ENCODE measurements at places on chromosomes 3 and 15.
A peak's percentile ranks its signal among the peaks of the same experiment; 100 is the strongest.

DNA sequence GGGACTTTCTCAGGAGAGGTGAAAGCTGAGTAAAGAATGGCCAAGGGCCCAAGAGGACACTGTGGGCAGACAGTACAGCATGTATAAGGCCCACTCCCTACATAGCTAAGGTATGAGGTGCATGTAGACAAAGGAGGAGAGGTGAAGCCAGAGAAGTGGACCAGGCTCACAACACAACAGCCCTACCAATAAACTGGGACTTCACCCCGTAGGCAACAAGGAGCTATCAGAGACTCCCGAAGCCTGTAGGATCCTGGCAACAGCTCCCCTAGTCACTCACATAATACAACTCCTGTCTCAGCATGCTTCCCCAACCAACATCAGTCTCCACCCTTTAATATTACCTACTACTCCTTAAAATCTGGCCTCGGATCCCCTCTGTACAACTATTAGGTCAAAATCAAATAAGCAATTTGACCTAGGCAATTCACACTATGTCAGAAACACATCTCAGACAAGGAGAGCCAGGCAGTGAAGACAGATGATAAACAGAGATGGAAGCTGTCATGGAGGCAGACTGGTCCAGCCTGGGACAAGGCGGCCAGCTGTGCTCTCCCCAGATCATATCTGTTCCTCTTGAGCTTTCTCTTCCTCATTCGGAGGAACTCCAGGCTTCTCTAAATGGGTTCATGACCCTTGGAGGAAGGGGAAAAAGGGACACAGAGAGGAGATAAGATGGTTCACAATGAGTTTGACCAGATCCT lies 1.4 kb downstream of the XXYLT1 start:
- DNase-seq, result no peak

DNA sequence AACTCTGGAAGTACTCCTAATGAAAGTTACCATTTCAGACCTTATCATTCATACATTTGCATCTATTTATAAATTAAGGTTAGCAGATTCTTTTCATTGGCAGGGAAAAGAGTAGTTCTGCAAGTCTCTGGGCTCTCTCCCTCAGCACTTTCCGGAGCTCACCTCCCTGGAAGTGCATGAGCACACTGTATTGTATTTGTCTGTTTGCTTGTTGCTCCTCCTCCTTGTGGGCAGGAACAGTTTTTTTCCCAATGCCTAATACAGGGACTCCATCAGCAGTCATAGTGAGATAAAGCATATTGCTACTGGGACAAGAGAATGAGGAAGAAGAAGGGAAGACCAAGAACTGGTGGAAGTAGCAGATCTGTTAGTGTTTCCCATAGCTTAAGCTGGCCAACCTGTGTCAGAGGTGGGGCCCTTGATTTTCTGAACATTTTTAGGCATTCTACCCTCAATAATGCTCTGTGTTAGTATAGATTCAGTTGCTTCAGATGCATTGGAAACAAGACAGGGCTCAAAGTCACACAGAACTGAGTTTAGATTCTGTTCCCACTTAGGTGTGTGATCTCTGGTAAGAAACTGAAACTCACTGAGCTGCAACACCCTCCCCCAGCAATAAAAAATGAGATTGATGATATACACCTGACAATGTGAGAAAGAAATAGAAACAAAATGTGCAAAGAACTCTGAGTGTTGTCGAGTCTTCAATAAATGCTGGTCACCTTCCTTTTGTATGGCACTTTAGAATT lies 407.8 kb downstream of the TUSC7 start:
- no peak for DNase-seq

GRCh38 chr15:95987886-95988573 lies 342.5 kb upstream of the NR2F2 start:
- DNase-seq, result no peak

DNA sequence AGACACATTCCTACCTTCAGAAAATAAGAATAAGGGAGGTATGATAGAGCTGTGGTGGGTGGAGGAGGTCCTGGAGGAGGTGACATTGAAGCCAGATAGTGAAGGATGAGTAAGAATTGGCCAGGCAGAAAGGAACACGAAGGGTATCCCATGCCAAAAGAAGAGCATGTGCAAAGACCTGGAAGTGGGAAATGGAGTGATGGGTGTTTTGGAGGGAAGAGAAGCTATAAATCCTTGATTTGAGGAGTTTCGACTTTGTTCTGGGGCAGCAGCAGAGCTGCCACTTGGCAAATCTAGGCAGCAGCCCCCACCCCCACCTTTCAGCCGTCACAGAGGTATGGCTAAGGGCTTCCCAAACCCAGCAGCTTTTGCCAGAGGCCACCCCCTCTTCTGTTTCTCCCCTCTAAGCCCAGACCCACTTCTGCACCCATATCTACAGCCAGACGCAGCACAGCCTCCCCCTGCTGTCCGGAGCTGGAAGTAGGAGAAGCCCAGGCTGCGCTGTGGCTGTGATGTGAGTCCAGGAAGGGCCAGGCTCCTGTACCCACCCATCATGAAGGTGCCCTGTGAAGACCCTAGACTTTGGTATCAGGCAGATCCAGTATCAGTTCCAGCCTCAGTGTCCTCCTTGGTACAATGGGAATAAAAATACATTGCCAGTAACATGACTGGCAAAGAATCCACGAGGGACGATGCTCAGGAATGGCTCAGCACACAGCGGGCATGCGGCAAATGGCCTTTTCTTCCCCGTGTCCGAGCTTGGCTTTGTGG lies 188.7 kb upstream of the LINGO1 start:
- DNase-seq, result peak; percentile 26

- no peak for DNase-seq
Observed at GRCh38 chr15:61935493-61935892, 124.8 kb downstream of the VPS13C start.

- no peak for DNase-seq
Observed at GRCh38 chr3:119352863-119353527, 58.8 kb downstream of the ARHGAP31 start.

DNA sequence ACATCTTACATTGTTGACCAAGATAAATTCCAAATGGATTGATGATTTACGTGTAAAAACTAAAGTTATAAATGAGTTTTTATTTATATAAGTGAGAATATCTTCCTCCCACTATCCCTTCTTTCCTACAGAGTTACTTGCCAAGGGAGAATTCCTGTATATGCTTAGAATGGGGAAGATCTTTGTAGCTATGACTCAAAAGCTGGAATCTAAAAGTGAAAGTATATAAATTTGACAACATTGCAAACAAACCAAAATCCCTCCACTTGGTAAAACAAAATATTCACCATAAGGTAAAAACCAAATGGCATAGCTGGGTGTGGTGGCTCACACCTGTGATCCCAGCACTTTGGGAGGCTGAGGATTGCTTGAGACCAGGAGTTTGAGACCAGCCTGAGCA lies 52.7 kb upstream of the GCNT3 start:
- no peak for DNase-seq

- no peak for DNase-seq
Observed at GRCh38 chr15:43505738-43506137, 11.7 kb upstream of the MAP1A start.

DNA sequence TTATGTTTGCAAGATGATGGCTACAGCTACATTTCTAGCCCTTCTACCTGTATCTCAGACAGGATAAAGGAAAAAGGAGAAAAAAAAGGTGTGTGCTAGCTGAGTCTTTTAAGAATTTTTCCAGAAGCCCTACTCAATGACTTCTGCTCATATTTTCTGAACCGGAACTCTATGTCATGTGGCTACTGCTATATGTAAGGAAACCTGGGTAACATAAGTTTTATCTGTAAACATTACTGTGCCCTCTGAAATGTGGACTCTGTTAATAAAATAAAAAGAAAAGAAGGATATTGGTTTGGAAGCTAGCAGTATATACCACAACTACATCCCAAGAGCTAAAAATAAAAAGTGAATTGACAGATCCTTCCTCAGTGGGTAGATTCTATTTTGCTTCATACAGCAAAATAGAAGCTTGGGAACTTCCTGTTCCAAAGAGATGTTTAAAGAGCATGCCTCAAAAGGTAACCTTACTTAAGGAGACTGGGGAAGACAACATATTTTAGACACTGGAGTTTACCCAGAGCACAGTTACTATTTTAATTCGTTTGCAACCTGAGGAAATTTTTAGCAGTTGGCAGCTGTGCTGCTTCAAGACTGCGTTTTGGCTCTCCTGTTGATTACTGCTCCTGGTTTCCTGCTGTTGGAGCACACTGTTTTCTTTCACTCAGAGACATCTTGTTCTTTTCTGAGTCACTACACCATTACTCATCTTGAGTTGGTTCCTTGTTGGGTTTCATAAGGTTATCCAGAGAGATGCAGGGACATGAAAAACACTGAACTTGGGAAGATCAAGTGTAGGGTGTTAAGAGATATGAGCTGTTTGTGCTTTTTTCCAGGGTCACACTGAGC lies 280.7 kb downstream of the NFKBIZ start:
- no peak for DNase-seq

DNA sequence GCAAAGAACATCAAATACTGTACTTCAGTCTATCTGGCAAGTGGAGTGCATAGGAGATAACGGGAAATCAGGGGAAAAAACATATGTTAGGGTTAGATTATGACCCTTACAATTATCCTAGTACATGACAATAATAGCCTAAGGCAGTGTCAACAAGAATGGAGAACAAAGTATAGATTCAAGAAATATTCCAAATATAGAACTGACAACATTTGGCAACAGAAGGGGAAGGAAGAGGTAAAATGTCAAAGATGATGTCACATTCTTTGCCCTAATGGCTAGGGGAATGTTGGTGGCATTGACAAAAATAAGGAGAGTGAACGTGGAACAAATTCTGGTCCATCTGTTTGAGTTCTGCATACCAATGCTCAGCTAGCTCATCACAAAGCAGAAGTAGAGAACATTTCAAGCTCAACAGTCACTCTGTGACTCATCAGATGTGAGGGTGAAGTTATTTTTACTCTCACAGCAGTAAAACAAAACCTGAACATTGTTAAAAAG lies 15.5 kb upstream of the ATP8B4 start:
- no peak for DNase-seq

- no peak for DNase-seq
Observed at GRCh38 chr3:42742259-42742658, 30.8 kb downstream of the CCDC13 start.

GRCh38 chr3:43699864-43700263 lies 9.1 kb downstream of the ABHD5 start:
- DNase-seq, result no peak

- no peak for DNase-seq
Observed at GRCh38 chr15:25226360-25226759, 212.5 kb downstream of the UBE3A start.

GRCh38 chr15:71562251-71562650 lies 248.1 kb upstream of the NR2E3 start:
- no peak for DNase-seq

DNA sequence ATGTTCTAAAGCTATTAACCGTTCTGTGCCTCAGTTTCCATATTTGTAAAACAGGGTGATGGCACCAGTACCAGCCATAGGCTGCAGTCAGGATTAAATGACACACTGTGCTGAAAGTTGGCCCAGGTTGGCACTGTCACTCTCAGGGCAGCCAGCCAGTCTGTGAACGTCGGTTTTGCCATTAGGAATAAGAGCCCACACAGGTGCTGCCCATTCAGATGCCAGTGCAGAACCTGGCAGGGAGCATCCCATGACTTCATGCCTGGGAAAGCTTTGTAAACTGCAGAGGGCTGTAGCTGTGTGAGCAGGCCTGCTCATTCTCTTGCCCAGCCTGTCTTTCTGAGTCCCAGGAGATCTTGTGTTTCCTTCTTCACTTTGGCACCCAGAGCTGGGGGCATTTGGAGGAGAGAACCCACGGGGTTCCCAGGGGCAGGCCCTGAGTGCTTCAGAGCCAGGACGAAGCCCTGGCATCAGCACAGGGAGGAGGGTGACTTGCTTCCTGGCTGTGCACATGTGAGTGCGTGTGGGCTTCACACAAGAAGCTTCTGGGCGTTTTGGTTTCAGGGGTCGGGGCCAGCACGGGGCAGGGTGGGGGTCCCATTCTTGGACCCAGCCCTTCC lies 46.9 kb downstream of the ZNF710 start:
- no peak for DNase-seq

DNA sequence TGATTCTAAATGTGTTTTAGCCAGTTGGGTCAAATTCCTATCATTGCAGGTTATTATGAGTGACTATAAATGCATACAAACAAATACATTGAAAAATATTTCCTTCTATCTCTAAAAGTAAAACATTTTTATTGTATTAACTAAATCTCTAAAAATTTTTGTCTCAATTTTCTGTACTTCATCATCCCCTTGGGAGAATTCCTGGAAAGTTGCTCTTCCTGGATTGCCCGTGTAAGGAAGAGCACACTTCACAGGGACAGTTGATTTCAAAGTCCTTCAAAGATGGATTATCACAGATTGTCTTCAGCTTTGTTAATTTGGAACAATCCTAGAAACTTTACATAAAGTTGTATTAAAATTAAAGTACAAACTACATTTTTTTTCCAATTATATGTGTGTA lies 595.6 kb downstream of the ROBO1 start:
- DNase-seq, result no peak

DNA sequence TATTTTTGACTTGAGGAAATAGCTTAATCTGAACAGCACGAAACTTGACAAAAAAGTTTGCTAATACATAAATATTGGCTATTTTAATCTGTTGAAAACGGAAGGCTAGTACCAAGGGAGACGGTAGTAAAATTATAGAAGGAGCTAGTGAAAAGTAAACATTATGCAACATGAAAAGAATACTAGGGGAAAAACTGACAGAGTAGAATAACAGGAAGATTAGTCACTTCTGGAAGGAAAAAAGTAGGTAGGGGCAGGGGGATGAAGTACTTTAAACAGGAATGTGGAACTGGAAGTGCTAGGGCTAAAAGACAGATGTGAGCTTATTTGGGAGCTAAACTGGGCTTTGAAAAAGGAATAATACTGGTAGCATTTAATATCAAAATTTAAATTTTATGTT lies 60.1 kb downstream of the MBNL1 start:
- no peak for DNase-seq

GRCh38 chr3:175898194-175898593 lies 1039.1 kb downstream of the NAALADL2 start:
- no peak for DNase-seq

DNA sequence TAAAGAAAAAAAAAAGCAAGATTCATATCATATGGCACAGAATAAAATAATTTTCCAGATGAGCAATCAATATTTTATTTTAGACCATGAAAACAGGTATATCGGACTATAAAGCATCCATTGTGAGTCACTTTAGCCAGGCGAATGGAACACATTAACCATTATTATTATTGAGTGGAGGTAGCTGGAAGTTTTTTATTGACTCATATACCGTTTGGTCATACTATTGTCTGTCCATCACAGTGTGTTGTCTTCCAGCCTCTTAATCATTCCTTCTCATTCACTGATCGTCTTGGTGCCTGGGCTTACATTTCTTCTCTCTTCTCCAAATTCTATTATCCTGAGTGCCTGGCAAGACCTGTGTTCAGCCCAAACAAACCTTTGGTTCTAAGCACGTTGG lies 634.8 kb downstream of the MECOM start:
- DNase-seq, result no peak

DNA sequence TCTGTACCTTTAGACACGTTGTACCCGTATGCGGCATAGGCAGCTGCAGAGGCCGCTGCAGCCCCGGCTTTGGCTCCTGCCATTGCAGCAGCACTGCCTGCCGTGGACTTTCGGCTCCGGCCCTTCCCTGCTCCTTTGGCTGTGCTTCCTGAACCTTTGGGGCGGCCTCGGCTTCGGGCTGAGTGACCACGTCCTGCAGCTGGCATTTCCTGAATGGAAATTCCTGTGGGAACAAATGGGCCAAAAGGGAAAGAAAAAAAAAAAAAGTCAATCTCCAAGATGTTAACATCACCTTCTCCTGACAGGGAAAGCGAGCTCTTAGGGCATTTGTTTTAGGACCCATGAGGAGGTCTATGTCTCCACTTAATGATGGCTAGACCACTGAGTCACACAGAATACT lies 29.6 kb downstream of the CHAC1 start:
- DNase-seq, result no peak

GRCh38 chr15:96328181-96328876 lies 2.2 kb upstream of the NR2F2 start:
- no peak for DNase-seq
